ENCODE measurements at places on chromosomes 13 and 19.

GRCh38 chr13:112207129-112207528, 140.2 kb downstream of the SOX1 start:
- DNase-seq, result no peak

GRCh38 chr19:43351998-43352746, 1.3 kb upstream of the CD177 start:
- no peak for DNase-seq

DNA sequence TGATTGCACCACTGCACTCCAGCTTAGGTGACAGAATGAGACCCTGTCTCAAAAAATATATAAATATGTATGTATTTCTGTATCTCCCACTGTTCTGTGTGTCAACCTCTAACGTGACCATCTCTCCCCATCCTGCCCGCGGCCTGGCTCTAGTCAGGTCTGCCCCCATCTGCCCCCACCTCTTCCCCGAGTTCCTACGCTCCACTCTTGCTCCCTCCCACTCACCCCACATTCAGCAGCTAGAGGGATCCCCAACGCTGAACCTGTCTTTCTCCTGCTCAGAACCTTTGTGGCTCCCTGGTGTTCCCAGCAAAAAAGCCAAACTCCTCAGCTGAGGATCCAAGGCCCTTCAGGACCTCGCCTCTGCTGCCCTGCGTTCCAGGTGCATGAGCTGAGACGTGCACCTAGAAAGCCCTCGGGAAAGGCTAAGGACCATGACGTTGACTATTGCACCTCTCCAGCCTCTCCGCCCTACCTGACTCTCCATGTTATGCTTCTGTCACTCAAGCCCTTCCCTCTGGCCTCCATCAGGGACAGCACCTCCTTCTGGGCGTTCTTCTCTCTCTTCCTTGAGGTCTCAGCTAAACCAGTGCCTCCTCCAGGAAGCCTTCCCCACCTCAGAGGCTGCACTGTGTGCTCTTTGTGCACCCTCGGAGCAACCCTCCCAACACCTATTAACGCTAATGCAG, 18.1 kb downstream of the AKT2 start:
- DNase-seq, result no peak

DNA sequence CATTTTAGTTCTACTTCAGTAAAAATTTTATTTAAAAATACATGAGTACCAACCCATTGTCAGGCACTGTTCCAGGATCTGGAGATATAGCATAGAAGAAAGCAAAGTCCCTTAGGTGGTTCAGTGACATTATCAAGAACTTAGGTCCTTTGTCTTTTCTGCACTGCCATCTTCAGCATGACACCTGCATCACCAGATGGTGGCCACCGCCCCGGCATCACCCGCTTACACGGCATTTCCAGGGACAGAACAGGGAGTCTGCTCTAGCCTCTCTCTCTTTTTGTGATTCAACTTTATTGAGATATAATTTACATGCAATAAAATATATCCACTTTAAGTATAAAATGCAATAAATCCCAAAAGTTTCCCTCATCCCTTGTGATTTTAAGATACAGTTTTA, 23.5 kb downstream of the DYRK1B start:
- no peak for DNase-seq

DNA sequence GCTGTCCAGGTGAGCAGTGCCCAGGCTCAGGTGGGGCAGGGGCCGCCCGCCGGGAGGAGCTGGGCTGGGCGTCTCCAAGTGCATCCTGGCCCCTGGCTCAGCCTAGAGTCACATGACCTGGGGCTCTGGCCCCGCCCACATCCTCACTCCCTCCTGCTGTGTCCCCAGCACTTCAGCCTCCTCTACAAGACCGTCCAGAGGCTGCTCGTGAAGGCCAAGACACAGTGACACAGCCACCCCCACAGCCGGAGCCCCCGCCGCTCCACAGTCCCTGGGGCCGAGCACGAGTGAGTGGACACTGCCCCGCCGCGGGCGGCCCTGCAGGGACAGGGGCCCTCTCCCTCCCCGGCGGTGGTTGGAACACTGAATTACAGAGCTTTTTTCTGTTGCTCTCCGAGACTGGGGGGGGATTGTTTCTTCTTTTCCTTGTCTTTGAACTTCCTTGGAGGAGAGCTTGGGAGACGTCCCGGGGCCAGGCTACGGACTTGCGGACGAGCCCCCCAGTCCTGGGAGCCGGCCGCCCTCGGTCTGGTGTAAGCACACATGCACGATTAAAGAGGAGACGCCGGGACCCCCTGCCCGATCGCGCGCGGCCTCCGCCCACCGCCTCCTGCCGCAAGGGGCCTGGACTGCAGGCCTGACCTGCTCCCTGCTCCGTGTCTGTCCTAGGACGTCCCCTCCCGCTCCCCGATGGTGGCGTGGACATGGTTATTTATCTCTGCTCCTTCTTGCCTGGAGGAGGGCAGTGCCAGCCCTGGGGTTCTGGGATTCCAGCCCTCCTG, 16.8 kb upstream of the CELF5 start:
- DNase-seq, result no peak

- DNase-seq, result no peak
These were observed 172.1 kb downstream of the USP12 start for GRCh38 chr13:26999499-26999898.

Measured in germinal center (tissue), 1 donor.